ENCODE measurements at places on chromosomes 13 and 19.
A peak's percentile ranks its signal among the peaks of the same experiment; 100 is the strongest.

DNA sequence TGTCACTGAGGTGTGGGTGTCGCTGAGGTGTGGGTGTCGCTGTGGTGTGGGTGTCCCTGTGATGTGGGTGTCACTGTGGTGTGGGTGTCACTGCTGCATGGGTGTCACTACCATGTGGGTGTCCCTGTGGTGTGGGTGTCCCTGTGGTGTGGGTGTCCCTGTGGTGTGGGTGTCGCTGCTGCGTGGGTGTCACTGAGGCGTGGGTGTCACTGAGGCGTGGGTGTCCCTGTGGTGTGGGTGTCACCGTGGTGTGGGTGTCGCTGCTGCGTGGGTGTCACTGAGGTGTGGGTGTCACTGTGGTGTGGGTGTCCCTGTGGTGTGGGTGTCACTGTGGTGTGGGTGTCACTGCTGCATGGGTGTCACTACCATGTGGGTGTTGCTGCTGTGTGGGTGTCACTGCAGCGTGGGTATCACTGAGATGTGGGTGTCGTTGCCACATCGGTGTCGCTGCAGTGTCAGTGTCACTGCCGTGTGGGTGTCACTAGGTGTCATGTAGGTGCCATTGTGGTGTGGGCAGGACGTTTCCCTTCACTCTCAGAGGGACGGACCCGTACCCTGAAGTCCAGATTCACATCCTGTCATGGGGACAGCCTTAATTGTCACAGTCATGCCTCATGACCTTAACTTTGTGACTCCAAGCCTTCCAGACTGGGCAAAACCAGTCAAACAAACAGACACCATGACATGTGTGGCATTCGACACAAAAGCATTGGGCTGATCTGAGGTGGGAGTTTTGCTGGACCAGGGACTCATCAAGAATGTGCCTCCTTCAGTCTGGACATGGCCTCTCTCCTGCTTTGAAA lies 12.7 kb upstream of the GAS6 start:
- DNase-seq: no peak

GRCh38 chr13:100594731-100595130 lies 6.1 kb upstream of the GGACT start:
- DNase-seq: no peak

- peak; percentile 27 for DNase-seq
Measured at GRCh38 chr13:44573790-44574465, 2.2 kb downstream of the TSC22D1 start.

DNA sequence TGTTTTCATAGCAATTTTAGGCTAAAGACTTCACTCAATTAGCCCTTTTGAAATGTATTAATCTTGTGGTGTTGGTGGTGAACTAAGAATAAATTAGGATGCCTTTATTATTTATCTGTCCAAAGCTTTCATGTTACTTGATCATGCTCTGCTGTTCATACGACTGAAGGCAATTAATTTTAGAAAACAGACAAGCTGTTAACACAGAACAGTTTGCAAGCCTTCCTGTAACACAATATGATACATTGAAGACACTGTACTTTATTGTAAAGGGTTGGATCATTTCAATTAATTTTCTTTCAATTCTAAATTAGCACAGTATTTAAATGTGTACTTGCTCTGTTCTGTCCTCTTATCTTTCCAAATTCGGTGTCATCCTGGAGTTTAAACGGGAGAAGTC lies 794.3 kb upstream of the MIR17HG start:
- DNase-seq: no peak

DNA sequence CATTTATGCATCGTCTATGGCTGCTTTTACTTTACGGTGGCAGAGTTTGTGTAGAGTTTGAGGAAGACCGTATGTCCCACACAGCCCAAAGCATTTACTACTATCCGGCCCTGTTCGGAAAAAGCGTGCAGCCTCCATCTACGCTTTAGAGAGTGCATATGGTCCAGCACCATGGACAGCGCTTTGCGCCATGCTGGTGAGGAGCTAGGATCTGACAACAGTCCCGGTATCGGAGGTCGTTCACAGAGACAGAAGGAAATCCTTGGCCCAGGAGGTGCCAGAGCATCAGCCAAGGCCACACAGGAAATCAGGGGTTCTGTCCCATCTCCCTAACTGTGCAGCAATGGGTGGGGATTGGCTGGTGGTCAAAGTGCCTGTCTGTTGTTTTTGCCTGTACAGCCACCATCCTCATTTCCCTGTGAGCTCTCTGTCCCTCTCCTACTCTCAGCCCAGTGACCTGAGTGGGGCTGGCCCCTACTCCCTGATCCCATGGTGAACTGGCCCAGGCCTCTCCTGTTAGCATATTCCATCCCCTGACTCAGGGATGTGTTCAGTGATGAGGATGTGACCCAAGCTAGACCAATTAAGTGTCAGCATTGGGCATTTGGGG lies 16.2 kb upstream of the PRODH2 start:
- DNase-seq: no peak

DNA sequence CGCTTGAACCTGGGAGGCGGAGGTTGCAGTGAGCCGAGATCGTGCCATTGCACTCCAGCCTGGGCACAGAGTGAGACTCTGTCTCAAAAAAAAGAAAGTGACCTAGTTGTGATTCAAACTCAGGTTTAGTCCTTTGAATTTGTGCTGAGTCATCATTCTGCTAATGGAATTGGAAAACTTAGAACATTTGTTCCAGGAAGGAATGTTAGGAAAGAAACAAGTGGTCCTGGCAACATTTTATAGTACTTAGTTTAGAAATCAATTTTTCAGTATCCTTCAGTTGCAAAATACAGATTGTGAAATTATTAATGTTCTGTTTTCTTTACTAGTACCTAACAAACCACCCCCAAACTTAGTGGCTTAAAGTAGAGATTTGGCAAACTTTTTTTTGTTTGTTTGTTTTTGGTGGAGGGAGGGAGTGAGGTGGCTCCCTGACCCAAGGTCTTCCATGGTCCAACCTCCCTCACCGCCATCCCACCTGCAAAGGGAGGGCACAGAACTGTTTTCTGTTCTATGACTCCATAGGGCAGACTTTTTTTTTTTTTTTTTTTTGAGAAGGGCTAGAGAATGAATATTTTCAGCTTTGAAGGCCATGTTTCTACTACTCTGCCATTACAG lies 9.2 kb upstream of the SULT2A1 start:
- DNase-seq: no peak

DNA sequence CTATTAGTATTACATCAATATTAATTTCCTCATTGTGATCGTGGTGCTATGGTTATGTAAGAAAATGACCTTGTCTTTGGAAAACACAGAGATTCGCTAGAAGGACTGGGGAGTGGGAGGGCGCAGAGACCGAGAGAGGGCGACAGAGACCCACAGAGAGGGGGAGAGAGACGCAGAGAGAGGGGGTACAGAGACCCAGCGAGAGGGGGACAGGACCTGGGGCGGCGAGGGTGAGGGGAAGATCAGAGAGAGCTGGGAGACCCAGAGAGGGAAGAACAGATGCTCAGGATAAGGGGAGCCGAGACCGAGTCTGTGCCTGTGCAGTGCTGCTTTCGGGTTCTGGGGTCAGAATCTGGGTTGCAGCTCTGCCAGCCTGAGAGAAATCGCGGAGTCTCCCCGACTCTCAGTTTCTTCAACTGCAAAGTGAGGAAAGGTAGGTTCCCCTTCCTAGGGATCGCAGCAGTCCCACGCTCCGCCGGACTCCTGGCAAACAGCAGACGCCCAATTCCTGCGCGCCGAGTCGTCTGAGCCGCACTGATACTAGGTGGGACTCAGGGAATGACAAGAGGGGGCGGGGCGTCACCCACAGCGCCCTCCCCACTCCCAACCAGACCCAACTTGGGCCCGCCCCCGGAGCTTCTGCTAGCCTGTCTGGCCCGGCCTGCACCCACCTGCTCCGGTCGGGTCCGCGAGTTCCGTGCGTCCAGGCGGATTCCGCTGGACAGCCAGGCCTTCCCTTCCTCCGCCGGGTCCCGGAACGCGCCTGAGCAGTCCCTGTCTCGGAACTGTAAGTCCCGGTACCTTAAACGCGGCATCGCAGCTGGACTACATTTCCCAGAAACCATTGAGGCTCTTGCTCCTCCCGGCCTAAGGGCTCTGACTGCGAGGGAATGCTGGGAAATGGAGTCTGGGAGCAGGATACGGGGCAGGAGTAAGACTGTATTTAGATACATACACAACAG lies 15.3 kb downstream of the IZUMO2 start:
- peak; percentile 73 for DNase-seq

GRCh38 chr13:39684531-39685137 lies 29.2 kb downstream of the COG6 start:
- DNase-seq: peak; percentile 34

- no peak for DNase-seq
Measured at GRCh38 chr19:8631425-8631819, 989 bp downstream of the NFILZ start.

GRCh38 chr19:47863514-47863936 lies 4.5 kb downstream of the TPRX2 start:
- peak; percentile 59 for DNase-seq

GRCh38 chr13:100156788-100157187 lies 67.9 kb downstream of the PCCA start:
- peak; percentile 27 for DNase-seq

DNA sequence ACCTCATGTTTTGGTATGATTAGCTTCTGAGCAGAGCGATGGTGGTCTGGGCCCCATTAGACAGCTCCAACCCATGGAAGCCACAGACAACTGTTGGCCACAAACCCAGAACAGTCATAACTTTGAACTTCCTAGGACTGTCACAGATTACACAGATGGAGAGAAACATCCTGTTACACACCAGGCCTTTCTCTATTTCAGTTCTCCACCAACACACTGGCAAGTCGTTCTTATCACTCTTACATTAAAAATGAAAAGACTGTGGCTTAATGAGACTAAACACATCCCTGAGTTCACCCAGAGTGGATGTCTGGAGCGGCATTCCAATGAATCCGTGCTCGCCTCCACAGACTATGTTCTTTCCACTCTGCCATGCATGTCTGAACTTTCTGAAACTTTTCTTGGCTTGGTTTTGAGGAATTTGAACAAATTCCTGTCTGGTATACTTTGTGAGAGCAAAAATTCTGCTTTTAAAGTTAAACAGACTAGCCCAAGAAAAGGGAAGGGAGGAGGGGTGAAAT lies 109.1 kb downstream of the NALCN start:
- DNase-seq: no peak

GRCh38 chr13:22789027-22789593 lies 391.7 kb upstream of the SGCG start:
- DNase-seq: no peak

- DNase-seq: no peak
Measured at GRCh38 chr19:20078581-20079031, 806 bp downstream of the ZNF90 start.

- no peak for DNase-seq
Measured at GRCh38 chr19:30567536-30568232, 195.5 kb downstream of the ZNF536 start.

GRCh38 chr19:10952809-10953208 lies 8.0 kb upstream of the SMARCA4 start:
- DNase-seq: no peak

DNA sequence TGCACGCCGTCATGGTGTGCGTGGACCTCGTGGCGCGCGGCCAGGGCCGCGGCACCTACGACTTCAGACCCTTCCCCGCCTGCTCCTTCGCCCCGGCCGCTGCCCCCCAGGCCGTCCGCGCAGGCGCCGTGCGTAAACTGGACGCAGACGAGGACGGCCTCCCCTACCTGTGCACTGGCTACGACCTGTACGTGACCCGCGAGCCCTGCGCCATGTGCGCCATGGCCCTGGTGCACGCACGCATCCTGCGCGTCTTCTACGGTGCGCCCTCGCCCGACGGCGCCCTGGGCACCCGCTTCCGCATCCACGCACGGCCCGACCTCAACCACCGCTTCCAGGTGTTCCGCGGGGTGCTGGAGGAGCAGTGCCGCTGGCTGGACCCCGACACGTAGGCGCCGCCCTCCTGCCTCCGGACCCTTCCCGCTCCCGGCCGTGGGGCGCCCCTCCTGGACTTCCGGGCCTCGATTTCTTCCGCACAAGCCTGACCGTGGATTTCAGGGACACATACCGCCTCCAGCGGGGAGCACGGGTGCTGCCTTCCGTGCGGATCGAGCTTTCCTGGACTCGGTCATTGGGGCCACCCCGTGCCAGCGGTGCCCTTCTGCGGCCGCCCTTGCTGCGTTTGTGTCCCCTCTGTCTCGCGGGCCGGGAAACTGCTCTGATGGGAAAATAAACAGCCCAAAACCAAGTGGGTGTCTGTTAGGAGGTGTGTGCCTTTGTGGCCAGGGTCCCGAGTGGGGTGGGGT lies 7.7 kb downstream of the ADAT3 start:
- no peak for DNase-seq

DNA sequence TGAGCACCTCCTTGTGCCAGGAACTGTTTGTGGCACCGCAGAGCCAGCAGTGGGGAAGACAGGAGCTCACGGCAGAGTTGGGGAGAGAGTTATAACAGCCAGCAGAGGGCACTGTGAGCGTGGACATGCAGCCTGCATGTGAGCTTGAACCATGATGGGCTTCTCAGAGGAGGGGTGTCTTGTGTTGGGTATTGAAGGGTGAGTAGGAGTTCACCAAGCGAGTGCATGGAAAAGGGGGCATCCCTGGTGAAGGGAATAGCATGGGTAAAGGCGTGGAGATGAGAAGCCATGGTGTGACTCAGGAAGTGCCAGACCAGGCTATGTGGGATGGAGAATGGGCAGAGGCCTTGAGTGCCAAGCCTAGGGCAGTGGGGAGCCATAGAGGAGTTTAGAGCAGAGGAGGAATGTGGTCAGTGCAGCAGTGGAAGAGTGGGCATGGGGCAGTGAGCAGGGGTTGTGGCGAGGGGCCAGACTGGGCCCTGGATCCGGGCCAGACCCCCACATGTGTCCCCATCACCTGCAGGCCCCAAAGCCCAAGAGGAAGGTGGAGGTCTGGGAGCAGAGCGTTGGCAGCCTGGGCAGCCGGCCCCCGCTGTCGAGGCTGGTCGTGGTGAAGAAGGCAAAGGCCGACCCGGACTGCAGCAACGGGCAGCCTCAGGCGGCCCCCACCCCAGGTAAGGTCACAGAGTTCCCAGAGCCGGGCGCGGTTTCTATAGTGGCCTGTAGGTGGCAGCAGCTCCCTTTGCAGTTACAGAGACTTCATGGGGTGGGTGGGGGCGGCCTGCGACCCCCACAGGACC lies 11.8 kb upstream of the SHD start:
- peak; percentile 56 for DNase-seq

DNA sequence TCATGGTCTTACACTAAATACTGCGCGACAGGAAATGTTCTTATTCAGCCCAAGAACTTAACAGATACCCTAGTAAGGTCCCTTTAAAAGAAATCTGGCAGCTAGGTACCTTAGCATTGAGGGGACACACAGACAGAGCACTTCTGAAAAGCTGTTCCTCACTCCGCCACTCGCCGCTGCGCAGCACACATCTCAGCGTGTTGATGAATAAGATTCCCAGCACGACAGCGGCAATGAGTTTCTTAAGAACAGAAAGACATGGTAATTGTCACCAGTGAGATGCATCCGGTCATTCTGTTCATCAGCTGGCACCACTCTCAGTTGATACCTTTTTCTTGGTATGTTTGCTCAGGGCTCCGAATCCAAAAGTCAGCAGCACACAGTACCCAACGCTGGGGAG lies 39.9 kb downstream of the TMTC4 start:
- DNase-seq: no peak

GRCh38 chr19:2344381-2344870 lies 15.6 kb upstream of the TMPRSS9 start:
- no peak for DNase-seq

DNA sequence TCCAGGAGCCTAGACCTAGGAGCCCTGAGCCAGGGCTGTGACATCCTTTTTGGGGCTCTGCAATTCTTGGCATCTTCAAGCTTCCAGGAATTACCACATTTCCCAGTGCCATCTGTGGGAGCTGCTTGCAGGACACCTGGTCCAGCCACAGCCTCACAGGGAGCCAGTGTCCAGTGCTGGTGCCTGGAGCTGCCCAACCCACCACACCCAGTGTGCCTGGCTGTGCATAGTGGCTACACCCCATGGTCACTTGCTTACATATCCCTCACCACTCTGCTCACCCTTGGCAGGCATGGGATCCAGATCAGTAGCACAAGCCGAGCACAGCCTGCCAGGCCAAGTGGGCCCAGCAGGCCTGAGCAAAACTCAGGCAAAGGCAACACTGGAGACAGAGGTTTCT lies 2151.4 kb upstream of the PCDH20 start:
- no peak for DNase-seq

Measured in SW 1271 (cell line).